ENCODE measurements at places on chromosomes 3 and 15.

DNA sequence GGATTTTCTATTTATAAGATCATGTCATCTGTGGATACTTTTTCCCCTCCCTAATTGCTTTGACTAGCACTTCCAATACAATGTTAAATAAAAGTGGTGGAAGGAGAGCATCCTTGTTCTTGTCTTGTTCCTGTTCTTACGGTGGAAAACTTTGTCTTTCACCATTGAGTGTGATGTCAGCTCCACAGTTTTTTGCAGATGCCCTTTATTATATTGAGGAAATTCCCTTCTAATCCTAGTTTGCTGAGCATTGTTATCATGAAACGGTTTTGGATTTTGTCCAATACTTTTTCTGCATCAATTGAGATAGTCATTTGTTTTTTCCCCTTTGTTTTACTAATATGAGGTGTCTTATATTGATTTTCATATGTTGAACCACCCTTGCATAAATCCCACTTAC is 19.9 kb upstream of the IL20RB start:
- no peak overlapping the region for H3K27ac ChIP-seq
- no peaks in the 10 kb centered on the region for H3K27me3 ChIP-seq
- H3K36me3 ChIP-seq = peaks cover 4% of the 10 kb centered on the region
- H3K4me3 ChIP-seq = no peak overlapping the region

GRCh38 chr3:23421811-23422516 is 218.8 kb downstream of the UBE2E2 start:
- H3K27ac ChIP-seq = no peak overlapping the region
- DNase-seq = no peak

DNA sequence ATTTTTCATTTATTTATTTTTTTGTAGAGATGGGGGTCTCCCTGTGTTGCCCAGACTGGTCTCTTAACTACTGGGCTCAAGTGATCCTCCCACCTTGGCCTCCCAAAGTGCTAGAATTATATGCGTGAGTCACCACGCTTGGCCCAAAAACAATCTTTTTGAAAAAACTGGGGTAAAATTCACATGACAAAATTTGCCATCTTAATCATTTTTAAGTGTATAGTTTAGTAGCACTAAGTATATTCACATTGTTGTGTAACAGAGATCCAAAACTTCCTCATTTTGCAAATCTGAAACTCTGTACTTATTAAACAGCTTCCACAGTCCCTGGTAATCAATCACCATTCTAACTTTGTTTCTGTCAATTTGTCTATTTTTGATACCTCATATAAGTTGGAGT is 5.2 kb downstream of the SNX1 start:
- no peak overlapping the region for H3K4me3 ChIP-seq
- DNase-seq = no peak
- no peaks in the 10 kb centered on the region for H3K36me3 ChIP-seq
- no peak overlapping the region for H3K27ac ChIP-seq
- peaks cover 34% of the 10 kb centered on the region for H3K4me1 ChIP-seq

- H3K4me3 ChIP-seq = no peak overlapping the region
- DNase-seq = no peak
- H3K36me3 ChIP-seq = no peaks in the 10 kb centered on the region
- H3K4me1 ChIP-seq = no peaks in the 10 kb centered on the region
- H3K27ac ChIP-seq = no peak overlapping the region
Measured at GRCh38 chr3:20564966-20565365, 379.0 kb upstream of the SGO1 start.

DNA sequence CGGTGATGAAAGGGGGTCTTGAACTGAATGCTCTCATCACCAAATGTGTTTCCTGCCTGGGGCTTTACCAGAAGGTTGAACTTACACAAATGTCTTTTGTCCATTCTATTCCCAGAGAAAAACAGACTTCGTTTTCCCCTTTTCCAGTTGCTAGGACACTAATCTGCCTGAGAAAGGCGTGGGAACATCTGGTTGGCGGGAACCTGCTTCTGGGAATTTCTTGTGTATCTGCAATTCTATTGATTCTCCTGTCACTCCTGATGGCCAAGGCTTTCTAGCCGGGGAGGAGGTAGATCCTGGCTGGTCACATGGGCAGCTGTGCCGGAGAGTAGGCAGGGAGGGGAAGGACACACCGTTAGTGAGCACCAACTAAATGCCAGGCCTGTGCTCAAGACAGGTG is 31.1 kb upstream of the CCDC174 start:
- peaks cover 4% of the 10 kb centered on the region for H3K36me3 ChIP-seq
- no peak overlapping the region for H3K4me3 ChIP-seq
- no peak overlapping the region for H3K27ac ChIP-seq
- no peaks in the 10 kb centered on the region for H3K4me1 ChIP-seq
- H3K27me3 ChIP-seq = peaks cover 32% of the 10 kb centered on the region
- DNase-seq = no peak

Measured in T-helper 17 cell (primary cell).